Cerebellar cortex (tissue), 1 donor: ENCODE measurements at places on chromosomes 2 and 18.

DNA sequence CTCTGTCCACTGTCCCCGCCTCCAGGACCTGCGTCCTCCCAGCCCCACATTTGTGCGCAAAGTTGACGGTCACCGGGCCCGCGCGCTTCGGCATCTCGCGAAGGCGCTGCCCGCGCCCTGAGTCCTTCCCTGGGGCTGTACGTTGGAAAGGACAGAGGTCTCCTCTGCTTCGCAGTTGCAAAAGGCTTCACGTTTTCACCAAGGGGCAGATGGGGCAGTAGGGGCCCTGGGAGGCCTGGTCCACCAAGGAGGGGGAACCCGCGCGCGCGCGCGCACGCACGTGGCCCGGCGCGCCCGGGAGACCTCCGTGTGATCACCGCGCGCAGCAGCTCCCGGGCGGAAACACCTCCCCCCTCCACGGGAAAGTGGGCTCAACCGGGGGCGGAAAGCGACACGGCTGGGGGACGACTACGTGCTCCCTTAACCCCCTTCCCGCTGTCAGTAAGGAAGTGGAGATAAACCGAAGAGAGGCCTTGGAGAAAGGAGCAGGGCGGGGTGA lies 21.9 kb downstream of the TEX44 start:
- DNase-seq, result no peak

DNA sequence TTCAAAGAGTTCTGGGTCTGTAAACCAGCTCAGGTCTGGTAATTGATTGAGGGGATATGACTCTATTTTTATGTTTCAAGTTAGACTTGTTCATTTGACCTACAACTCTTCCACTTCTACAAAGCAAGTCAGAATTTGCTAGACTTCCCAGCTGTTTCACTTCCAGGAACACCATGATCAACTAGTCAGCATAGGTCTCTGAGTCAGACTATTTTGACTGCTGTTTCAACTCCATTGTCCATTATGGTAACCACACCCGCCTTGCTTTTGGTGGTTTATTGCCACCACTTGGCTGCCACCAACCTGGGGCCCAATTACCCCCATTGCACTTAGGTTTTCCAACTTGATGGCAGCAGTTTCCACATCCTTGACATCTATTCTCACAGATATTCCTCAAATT lies 116.6 kb downstream of the LAMA3 start:
- DNase-seq, result no peak

GRCh38 chr2:196268025-196268424 lies 96.6 kb upstream of the STK17B start:
- no peak for DNase-seq

DNA sequence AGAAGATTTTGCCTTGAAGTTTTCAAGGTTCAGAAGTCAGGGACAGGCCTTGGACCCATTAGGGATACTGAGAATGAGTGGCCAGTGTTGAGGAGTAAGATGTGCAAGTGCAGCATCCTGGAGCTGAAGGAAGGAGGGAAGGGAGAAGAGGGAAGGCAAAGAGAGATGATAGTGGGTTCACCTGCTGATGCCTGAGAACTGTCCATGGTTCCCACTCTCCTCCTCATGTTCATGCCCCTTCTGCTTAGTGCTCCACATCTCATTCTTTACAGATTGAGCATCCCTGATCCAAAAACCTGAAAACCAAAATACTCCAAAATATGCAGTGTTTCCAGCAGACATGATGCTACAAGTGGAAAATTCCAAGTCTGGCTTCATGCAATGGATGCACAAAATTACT lies 137.8 kb downstream of the CCDC102B start:
- no peak for DNase-seq

GRCh38 chr18:13409997-13410396 lies 191.4 kb downstream of the LDLRAD4 start:
- DNase-seq, result no peak

DNA sequence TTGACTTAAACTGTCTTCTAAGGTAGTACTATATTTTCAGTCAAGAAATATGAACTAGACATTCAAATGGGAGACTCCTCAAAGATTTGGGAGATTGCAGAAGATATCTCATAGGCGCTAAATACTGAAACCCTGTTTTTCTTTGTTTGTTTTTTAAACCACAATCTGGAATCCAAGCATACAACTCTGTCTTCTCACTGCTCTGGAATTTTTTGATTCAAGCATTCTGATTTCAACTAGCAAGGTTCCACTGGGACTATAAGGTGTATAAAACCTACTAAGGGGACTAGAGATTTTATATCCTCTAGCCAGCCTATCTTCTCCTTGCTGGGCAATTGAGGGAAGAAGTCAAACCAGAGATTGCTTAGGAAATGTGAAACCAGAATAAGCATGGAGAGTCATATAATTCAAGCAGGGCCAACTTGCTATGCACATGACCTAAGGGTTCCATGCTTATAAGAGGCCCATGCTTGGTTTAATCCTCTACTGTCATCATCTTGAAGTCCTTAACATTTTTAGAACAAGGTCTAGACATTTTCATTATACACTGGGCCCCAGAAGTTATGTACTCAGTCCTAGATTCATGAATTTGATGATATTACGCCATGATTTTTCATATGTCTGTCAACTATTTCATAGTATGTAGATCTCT lies 405.5 kb downstream of the PARD3B start:
- DNase-seq, result no peak

DNA sequence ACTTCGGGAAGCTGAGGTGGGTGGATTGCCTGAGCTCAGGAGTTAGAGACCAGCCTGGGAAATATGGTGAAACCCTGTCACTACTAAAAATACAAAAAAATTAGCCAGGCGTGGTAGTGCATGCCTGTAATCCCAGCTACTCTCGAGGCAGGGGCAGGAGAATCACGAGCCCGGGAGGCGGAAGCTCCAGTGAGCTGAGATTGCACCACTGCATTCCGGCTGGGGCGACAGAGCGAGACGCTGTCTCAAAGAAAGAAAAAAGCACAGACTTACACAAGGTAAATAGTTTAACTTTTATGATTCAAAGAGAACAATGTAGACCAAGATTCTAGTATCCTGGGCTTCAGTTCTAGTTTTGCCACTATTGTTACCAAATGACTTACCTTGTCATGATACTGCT lies 37.4 kb downstream of the NCKAP1 start:
- DNase-seq, result no peak

GRCh38 chr2:217307023-217307422 lies 447.2 kb upstream of the TNP1 start:
- peak; percentile 2 for DNase-seq

GRCh38 chr2:128145651-128146050 lies 54.7 kb downstream of the UGGT1 start:
- no peak for DNase-seq

- no peak for DNase-seq
Measured at GRCh38 chr2:145091967-145092366, 572.0 kb upstream of the ZEB2 start.

- no peak for DNase-seq
Measured at GRCh38 chr2:111936881-111937280, 38.5 kb downstream of the MERTK start.

- DNase-seq, result no peak
Measured at GRCh38 chr2:192228685-192229084, 34.0 kb upstream of the TMEFF2 start.

- no peak for DNase-seq
Measured at GRCh38 chr2:177331466-177331997, 61.0 kb upstream of the AGPS start.

DNA sequence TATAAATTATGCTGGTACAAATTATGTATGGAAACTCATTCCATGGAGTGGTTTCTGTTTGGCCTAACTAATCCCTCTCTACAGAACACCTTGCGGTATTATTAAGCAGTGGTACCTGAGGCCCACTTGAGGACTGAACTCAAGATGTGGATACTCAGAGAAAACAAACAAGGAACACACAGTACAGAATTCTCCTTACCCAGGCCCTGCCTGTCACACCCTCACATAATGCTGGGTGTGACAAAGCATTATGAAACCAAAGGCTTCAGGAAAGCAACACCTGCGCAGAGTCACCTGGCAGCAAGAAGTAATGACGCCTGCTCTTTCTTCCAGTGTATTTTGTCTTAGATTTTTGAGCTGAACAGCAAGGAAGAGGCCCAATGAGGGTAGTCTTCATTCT lies 264.7 kb downstream of the PAX3 start:
- no peak for DNase-seq

DNA sequence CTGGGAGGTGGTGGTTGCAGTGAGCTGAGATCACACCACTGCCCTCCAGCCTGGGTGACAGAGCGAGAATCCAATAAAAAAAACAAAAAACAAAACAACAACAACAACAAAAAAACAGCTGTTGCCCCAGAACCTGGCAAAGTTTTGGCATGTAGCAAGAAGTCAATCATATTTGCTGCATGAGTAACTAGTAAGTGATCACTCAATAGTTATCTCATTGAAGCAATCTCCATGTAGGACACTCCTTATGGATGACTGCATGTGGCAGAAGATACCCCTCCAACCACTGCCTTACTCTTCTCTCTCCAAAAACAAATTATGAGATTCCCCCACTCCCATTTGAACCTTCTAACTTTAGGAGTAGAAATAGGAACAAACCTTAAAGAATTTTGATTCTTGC lies 113.7 kb downstream of the TTC27 start:
- DNase-seq, result no peak

DNA sequence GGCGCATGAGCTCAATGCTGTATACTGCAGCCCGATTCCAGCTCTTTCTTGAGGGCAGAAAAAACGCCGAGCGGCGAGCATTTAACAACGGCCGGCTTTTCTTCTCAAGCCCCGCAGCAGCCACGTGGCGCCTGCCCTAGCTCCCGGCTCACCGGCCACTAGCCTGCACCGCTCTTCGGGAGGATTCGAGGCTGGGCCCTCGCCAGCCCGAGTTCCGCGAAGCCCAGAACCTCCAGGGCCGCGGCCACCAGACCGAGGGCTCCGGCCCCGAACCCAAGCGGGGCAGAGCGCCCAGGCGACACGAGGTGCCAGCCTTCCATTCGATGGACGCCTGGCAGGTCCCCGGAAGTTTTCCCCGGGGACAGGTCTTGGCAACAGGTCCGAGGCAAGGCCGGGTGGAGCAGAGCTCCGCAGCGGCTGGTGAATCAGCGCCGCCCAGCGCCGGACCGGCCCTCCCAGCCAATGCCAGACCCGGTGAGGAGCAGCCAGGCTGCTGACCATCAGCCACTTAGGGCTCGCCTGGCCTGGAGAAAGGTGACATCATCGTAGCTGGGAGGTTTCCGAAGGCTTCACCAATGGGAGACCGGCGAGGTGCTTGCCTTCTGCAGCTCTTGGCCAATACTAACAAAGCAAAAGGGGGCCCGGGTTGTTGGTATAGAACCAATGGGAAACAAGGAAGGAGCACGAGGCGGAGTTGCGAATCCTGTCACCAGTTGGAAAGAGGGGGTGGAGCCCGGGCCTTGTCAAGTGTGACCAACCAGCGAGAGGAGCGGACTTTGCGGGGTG lies 552 bp upstream of the MXD1 start:
- DNase-seq, result peak; percentile 100

- no peak for DNase-seq
Measured at GRCh38 chr18:36518839-36519238, 221.3 kb downstream of the FHOD3 start.

DNA sequence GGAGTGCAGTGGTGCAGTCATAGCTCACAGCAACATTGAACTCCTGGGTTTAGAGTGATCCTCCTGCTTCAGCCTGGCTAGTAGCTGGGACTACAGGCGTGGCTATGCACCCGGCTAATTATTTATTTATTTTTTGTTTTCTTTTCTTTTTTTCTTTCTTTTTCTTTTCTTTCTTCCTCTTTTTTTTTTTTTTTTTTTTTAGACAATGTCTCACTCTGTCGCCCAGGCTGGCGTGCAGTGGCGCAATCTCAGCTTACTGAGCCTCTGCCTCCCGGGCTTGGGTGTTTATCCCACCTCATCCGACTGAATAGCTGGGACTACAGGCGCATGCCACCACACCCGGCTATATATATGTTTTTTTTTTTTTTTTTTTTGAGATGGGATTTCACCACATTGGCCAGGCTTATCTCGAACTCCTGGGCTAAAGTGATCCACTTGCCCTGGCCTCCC lies 1.4 kb upstream of the ANXA4 start:
- DNase-seq, result no peak

DNA sequence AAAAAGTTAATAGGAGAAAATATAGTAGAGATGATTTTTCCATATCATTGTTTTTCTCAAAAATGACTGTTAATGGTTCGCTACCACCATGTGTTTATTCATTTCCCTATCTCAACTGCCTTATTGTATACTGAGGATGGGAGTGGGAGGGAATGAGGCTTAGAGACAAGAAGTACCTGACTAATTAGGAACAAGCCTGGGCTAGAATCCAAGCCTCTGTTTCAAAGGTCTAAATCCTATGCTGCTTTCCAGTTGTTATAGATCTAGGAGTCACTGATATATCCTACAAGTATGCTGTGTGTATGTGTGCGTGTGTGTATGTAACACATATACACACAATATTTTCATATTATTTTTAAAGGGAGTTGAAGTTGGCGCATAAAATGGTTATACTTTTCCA lies 465.9 kb downstream of the EPHA4 start:
- no peak for DNase-seq

- DNase-seq, result no peak
Measured at GRCh38 chr2:44237221-44237620, 38.1 kb upstream of the SLC3A1 start.

- DNase-seq, result no peak
Measured at GRCh38 chr2:223526106-223526505, 76.1 kb downstream of the SCG2 start.

GRCh38 chr2:160169988-160170387 lies 30.1 kb downstream of the ITGB6 start:
- DNase-seq, result no peak

- DNase-seq, result no peak
Measured at GRCh38 chr18:35623255-35623654, 41.7 kb downstream of the GALNT1 start.
